ENCODE measurements at places on chromosomes 13 and 19. TPM values are rescaled to one million over a fixed set of nuclear protein-coding genes. Genes with fewer than 3 reads are reported as not detected.

GRCh38 chr13:51895906-51896888, 34.4 kb downstream of the CCDC70 start:
- DNase-seq: peak; percentile 61

DNA sequence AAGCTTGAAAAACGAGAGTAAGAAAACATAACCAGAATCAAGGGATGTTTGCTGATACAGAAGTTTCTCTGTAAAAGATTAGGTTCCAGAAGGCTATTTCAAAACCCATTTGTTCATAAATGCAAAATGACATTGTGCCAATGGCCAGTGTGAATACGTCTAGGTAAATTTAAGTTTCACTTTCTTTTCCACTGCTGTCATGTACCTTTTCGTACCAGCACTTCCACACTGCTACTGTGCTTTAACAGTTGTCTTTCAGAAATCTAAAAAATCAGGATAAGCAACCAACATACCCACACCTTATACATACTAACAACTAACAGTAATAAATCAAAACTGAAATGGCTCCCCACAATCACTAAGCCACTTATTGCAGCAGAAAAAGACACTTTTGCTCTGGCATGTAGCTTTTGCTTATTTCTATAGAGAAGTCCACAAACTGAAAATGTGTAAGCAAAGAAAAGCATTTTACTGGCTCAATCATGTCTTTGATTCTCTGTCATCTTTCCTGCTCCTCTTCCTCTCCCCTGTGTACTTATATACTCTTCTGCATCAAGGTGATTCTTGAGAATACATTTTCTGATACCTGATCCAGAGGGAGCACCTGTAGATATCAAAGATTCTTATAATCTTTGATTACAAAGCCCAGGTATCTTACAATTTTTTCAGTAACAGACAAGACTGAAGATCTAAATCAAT, 34.3 kb downstream of the ELF1 start:
- DNase-seq: no peak

GRCh38 chr19:4583961-4584669, 24.6 kb upstream of the SEMA6B start:
- DNase-seq: no peak

COMMD6 gene
- 26.7 TPM for total RNA-seq

GRCh38 chr19:991174-991931, 7.2 kb downstream of the WDR18 start:
- DNase-seq: peak; percentile 46

DNA sequence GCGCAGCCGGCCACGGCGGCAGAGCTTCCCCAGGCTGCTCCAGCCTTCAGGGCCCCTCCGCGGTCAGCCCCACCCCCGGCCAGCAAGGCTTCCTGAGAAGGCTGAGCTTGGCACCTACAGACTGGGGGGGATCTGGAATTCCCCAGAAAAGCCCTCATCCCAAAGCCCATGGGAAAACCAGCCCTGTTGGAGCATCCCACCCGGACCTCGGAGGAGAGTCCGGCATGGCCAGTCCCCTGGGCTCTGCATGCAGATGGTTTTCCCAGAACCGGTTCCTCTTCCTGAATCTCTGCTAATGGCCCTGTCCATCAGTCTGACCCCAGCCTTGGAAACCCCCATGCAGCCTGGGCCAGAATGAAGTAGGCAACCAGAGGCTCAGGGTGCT, 10.3 kb downstream of the RASA3 start:
- DNase-seq: no peak

- no peak for DNase-seq
Measured at GRCh38 chr19:28730791-28731512, 482.0 kb downstream of the UQCRFS1 start.

DNA sequence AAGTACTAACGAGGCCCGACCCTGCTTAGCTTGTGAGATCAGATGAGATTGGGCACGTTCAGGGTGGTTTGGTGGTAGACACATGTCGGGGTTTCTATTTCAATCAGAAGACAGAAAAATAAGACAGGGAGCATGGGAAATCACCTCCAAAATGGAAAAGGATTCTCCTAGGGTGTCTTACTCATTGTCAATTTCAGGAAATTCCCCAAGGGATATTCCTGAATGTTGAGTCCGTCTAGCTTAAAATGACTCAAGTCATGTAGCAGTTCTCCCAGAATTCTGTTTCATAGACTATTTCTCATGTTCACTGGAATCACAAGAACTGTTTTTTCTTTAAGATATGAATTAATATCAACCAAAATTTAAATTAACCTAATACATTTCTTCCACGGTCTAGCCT, 380.1 kb downstream of the EFNB2 start:
- DNase-seq: peak; percentile 79

- no peak for DNase-seq
Measured at GRCh38 chr19:19155495-19156219, 14.4 kb downstream of the MEF2B start.

DNA sequence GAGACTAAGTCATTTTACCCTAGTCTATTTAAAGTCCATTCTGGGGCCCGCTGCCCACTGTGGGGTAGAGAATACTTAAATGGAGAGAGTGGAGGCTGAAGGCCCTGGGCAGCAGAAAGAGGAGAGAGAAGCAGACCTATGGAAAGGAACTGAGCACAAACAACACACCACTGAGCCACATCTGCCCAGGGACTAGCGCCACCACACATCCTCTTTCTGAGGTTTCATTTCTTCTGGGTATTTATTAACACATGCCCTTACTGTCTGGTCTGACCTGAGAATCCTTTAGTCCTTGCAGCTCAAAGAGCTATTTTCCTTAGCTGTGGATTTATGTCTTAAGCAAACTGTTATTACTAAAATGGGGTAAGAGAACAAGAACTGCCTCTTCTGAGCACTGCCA, 154.0 kb downstream of the NALCN start:
- no peak for DNase-seq

SYCN gene
- total RNA-seq: not detected

- DNase-seq: no peak
Measured at GRCh38 chr13:75738841-75739240, 102.7 kb downstream of the LMO7 start.

DNA sequence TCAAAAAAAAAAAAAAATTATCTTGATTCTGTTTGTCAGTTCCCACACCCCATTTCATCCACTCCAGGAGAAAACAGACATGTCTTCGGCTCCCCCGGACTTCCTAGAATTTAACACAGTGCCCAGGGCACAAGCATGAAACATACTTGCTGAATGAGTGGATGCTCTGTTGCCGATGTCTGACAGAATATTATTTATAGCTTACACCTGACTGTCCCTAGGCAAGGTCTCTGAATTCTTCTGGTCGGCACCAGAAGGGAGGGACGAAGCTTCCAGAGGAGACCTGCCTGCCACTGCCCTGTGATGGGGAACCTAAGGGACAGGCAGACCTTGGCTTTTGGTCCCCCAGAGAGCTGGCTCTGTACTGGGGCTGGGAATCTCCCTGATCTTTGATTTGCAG, 43.9 kb upstream of the PEG3 start:
- no peak for DNase-seq

GRCh38 chr13:24225062-24225461, 64.5 kb downstream of the SPATA13 start:
- DNase-seq: no peak

DNA sequence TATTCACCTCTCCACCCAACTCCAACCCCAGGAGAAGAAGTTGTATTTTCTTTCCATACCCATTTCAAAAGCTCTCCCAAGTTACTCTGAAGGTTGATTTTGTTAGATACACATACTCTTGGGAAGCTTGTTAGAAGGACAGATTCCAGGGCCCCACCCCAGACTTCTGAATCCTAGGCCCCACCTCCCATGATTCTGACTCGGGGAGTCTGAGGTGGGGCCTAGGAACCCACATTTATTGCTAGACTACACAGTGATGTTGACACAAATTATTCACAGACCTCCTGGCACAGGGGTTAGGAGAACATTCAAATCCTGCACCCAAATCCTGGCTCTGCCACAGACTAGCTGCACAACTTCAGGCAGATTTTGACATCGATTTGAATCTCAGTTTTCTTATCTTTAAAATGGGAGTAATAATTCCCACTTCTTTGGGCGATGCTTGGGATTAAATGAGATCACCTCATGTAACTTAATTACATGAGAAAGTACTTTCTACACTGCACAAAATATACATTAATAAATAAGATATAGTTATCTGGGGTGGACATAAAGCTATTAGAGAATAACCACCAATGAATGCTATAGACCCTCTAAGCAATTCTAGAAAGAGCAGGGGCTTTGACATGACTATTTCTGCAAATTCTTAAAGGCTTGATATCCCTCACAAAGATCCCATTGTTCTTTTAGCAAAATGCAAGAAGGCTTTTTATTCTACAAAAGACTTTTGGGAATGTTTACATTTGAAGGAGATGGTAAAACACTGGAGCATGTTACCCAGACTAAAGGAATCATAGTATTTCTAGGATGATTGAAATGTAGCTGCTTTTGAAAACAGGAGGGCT, 18.0 kb downstream of the MBNL2 start:
- DNase-seq: no peak

PALM gene
- total RNA-seq: 2.2 TPM

CBY2 gene
- total RNA-seq: not detected

ZIK1 gene
- 11.8 TPM for total RNA-seq

- peak; percentile 44 for DNase-seq
Measured at GRCh38 chr19:46728693-46729339, 11.9 kb upstream of the PRKD2 start.

- DNase-seq: peak; percentile 89
Measured at GRCh38 chr13:47146136-47146535, 249.3 kb upstream of the HTR2A start.

GRCh38 chr13:45194081-45194939, 6.5 kb downstream of the KCTD4 start:
- peak; percentile 34 for DNase-seq

SLITRK1 gene
- under 0.01 TPM for total RNA-seq

ACP7 gene
- not detected for total RNA-seq

DNA sequence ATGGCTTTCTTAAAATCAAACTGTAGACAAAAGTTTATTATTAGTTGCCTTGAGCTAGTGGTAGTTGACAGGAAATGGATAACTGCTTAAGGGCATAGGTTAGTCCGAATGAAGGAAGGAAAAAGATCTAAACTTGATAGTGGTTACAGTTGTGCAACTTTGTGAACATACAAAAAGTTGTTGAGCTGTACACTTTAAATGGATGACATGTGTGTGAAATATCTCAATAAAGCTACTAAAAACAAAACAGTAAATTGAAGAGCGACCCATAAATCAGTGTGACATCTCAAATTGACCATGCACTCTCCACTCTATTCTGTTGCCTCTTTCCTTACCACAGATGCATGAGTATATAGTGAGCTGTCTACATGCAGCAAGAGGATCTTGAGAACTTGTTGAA, 1757.8 kb downstream of the PCDH9 start:
- DNase-seq: no peak

PRR22 gene
- total RNA-seq: 0.28 TPM

GRCh38 chr13:67935626-67936025, 705.5 kb upstream of the PCDH9 start:
- no peak for DNase-seq

Data from IMR-90 (cell line).